ENCODE measurements at places on chromosomes 11 and 22.

- DNase-seq = no peak
Observed at GRCh38 chr11:68940651-68941323, 37.1 kb downstream of the IGHMBP2 start.

DNA sequence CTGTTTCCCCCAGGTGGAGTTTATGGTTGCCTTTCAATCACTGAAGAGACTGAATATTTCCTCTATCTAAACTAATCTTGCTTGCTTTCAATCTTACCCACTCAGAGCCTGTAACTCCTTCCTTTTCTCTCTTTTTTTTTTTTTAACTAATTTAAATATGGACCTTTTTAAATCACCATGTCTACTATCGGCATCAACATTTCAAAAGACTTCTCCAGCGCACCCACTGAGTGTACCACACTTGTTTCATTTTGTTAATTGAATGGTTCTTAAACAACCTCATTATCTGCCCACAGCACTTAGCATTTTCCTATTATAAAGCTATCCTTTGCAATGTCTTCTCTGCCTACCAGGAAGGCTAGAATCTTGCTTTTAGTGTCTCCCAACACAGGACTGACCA lies 1212.5 kb downstream of the LRRC4C start:
- no peak for DNase-seq

GRCh38 chr22:27751277-27752070 lies 50.1 kb downstream of the MN1 start:
- no peak for DNase-seq

- DNase-seq = no peak
Observed at GRCh38 chr11:8017894-8018483, 30.9 kb downstream of the EIF3F start.

Measured in NCI-H1105 (cell line).